ENCODE measurements at places on chromosomes 5 and 9.
A peak's percentile ranks its signal among the peaks of the same experiment; 100 is the strongest.

- no peak for DNase-seq
These were observed 133.3 kb downstream of the ARL15 start for GRCh38 chr5:54177058-54177457.

DNA sequence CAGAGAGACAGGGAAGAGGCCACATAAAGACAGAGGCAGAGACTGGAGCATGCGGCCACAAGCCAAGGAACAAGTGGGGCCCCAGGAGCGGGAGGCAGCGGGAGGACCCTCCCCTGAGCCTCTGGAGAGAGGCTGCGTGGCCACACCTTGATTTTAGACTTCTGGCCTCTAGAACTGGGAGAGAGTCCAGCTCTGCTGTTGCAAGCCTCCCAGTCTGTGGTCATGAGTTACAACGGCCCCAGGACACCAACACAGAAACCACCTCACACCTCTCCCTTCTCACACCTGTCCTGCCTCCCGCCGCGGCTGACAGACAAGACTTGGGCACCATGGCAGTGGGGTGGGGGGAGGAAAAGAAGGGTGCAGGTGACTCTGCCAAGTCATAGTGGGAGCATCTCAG lies 2.2 kb downstream of the INPP5E start:
- DNase-seq, result no peak

GRCh38 chr9:95510709-95511615 lies 5.8 kb downstream of the PTCH1 start:
- peak; percentile 84 for DNase-seq

- DNase-seq, result no peak
These were observed 32.5 kb downstream of the EBF1 start for GRCh38 chr5:159067201-159067600.

DNA sequence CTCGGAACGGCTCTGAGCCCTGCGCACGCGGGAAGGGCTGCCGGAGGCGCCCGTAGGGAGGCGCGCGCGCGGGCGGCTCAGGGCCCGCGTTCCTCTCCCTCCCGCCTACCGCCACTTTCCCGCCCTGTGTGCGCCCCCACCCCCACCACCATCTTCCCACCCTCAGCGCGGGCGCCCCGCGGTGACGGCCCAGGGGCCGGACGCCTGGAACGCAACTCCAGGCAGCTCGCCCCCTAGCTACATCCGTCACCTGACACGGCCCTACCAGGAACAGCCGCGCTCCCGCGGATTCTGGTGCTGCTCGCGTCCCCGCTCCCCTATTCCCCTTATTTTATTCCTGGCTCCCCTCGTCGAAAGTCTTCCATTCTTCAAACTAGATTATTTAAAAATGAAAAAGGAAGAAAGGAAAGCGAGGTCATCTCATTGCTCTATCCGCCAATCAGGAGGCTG lies at the start of gene CDKN2B-AS1:
Gene CDKN2B-AS1 (plus strand): TSS at position 236 of the 450 bp plus-strand sequence.
- peak; percentile 37 for DNase-seq

GRCh38 chr5:123089914-123090660 lies 1.0 kb downstream of the PRDM6 start:
- no peak for DNase-seq

DNA sequence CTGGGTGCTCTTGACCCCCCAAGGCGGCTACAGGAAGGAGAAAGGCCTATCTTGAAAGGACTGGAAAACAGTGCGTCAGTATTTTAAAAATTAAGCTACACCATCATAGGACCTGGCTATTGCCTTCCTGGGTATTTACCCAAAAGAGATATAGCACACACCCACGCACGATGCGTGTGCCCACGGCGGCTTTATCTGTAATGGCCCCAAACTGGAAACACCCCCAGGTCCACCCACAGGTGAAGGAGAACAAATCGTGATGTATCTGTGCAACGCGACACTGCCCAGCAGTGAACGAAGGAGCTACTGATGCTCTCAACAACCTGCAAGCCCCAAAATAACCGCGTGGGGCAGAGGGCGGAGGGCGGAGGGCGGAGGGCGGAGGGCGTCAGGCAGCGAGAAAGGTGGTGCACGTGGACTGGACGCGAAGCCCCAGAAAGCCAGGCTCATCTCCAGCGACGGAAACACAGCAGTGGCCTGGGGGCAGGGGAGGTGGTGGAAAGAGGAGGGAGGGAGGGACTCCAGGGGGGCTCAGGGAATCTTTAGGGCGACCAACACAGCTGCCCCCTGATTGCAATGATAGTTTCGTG lies 12.4 kb upstream of the PTGDS start:
- DNase-seq, result no peak

- no peak for DNase-seq
These were observed 108.6 kb downstream of the TRIO start for GRCh38 chr5:14251733-14252132.

DNA sequence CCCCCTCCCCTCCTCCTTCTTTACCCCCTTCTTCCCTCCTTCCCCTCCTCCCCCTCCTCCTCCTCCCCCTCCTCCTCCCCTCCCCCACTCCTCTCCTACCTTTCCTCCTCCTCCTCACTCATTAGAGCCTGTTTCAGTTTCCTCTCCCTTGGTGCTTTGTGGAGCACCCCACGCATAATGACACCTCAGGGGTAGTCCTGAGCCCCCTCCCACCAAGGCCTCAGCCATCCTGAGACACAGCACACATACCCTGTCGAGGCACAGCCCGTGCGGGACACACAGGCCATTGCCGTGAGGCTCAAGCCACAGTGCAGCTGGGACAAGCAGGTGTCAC lies 35.4 kb downstream of the HK3 start:
- DNase-seq, result no peak

GRCh38 chr5:180602481-180603075 lies 11.3 kb upstream of the SCGB3A1 start:
- no peak for DNase-seq

DNA sequence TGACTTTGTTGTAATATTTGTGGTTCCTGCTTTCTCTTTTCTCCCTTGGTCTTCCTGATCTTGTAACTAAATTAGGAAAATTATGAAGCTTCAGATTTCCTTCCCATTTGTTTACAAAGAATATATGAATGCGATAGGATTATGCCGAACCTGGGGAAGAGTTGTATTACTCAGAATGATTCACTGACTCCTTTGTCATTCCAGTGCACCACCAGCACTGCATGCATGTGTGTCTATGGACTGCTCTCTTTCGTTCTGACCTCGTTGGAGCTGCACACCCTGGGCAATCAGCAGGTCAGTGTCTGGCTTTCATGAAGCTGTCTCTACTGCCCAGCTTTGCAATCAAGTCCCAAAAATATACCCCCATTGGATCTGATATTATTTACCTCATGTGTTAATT lies 25.5 kb downstream of the NUP188 start:
- DNase-seq, result no peak

GRCh38 chr9:121622387-121623203 lies 28.8 kb upstream of the DAB2IP start:
- DNase-seq, result no peak

- DNase-seq, result no peak
These were observed 193.1 kb downstream of the GLIS3 start for GRCh38 chr9:4106760-4107143.

DNA sequence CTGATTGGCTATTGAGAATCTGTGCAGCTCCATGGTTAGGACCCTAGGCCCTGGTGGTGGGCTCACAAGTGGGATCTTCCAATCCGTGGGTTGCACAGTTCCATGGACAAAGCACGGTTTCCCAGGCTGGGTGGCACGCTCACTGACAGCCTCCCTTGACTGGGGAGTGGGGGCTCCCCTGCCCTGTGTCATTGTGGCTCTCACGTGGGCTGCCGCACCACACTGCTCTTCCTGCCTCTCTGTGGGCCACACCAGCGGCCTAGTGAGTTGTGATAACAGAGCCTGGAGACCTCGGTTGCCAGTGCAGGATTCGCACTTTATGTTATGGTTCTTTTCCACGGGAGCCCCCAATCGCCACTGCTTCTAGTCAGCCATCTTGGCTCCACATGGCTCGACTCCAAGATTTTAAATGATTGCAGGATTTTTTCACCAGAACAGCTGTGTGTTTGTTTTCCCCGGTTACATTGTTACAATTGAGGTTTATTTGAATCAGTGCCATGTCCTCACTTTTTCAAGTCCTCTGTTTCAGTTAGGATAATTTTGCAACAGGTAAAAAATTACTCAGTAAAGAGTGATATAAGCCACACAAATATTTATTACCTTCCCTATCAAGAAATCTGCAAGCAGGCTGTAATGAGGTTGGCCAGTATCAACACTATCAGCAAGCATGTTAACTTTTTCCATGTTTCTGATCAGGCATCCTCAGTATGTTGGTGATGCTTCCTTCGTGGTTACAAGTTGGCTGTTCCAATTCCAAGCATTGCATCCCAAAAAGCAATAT lies 253.8 kb downstream of the ZNF608 start:
- DNase-seq, result no peak

DNA sequence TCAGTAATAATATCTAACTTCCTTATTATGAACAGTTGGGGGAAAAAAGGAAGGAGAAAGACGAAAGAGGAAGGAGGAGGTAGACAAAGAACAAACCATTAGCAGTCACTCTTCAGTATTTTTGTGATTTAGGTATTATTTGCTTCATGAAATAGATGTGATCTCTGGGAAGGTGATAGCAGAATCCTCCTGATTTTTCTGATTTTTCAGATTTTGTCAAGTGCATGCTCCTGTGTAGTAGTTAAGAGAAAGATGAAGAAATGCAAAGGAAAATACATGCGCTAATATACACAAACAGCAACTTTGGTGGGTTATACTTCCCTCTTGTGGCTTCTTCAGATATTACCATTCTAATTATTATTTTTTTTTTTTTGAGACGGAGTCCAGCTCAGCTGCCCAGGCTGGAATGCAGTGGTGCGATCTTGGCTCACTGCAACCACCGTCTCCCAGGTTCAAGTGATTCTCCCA lies 31.6 kb downstream of the LMNB1 start:
- DNase-seq, result no peak

Measured in hippocampal formation (tissue), 2 donors.